A172 (cell line): ENCODE measurements at places on chromosomes 5 and 9. TPM values are rescaled to one million over a fixed set of nuclear protein-coding genes. Genes with fewer than 3 reads are reported as not detected.

The PCA3 gene
- total RNA-seq: not detected in 2 replicates

The SLC6A18 gene
- total RNA-seq: not detected in 2 replicates

DNA sequence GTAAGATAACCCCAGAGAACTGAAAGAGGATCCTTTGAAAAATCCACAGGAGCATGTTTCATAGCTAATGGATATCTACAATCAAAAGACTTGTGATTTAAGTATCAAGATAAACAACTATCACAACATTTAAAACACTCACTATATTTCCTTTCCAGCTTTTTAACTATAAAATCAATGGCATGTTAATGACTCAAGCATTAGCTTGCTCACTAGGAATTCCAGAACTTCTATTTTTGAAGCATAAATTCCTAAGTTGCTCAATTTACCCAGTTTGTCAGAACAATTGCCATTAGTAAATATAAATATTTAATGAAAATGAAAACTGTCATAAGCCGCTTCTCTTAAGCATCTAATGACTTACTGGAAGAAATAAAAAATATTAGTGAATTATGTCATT, 355.3 kb downstream of the PRELID2 start:
- DNase-seq: no peak

The OR1Q1 gene
- not detected in 2 replicates for total RNA-seq

The TAF1L gene
- 0.02 and 0.05 TPM in 2 replicates for total RNA-seq

GRCh38 chr9:2531481-2531880, 90.1 kb upstream of the VLDLR start:
- no peak for DNase-seq

DNA sequence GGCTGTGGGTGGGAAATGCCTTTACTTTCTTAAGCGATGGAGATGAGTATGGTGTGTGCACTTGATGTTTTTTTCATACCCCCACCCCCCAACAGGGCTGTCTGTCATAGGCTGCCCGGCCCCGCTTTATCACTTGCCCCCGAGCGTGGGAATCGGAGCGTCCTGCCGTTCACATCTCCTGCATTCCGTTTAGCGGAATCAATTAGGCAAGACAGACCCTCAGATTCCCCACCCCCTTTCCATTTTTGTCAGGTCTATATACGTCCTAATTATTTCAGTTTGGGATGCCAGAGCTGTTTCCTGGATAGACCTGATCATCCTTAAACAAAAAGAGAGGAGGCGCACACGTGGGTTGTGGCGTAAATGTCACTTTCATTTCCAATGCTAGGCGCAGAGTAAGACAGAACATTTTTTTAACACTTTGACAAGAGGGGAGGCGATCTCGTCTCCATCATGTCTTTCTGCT, 217.2 kb downstream of the MEF2C start:
- DNase-seq: no peak
